Fibroblast of lung (primary cell): ENCODE measurements at places on chromosomes 7 and 10. TPM values are rescaled to one million over a fixed set of nuclear protein-coding genes. Genes with fewer than 3 reads are reported as not detected.

DNA sequence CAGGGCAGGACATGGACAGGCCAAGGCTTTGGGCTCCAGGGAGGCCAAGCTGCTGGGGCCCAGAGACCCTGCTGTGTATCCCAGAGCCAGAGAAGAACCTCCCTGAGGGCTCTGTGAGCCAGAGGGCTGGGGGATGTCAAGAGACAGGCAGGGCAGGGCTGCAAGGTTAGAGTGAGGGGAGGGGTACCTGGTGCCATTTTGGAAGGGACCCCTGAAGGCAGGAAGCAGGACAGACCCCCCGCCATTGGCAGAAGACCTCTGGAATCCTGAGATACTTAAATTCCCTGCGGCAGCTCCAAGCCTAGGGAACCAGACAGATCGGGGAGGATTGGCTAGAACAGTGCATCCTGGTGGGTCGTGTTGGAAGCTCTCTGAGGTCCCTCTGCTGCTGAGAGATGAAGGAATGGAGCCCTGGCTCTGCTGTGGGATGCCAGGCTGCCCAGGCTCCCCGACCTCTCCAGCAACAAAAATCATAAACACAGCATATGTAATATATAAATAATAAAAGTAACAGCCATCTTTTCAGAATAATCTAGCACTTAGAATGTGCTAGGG is 75.0 kb downstream of the LHPP start:
- H3K4me1 ChIP-seq: no peaks in the 10 kb centered on the region
- no peak for DNase-seq
- H3K4me3 ChIP-seq: no peak overlapping the region
- H3K36me3 ChIP-seq: no peaks in the 10 kb centered on the region

DNA sequence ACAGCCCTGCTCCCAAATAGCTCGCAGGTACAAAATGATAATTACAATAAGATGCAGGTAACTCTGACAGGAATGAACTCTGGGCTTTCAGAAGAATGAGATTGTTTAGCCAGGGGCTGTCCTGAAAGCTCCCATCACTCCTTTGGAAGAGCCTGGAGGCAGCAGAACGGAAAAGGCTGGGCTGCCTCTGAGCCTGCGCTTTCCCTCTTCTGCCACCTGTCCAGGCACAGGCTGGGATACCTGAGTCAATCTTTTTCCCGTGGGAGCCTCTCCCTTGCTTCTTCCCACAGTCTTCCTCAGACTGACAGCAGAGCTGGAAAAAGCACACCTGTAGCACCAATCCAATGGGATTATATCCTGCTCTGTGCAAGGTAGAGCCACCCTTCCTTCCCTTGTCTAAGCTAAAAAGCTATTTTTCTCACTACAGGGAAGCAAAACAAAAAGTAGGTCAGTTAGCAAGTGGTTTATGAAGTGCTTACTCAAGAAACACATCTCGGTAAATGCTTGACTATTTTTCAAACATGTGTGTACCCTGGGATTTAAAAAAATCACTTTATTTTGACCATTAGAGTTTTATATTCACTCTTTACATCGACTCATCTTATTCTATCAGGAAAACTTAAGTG is 12.3 kb upstream of the CUL1 start:
- no peaks in the 10 kb centered on the region for H3K36me3 ChIP-seq
- no peak for DNase-seq
- H3K4me1 ChIP-seq: no peaks in the 10 kb centered on the region
- no peak overlapping the region for H3K27ac ChIP-seq
- no peaks in the 10 kb centered on the region for H3K27me3 ChIP-seq

- DNase-seq: no peak
- no peaks in the 10 kb centered on the region for H3K36me3 ChIP-seq
- no peak overlapping the region for H3K27ac ChIP-seq
- no peaks in the 10 kb centered on the region for H3K4me1 ChIP-seq
Measured at GRCh38 chr7:126755381-126755780, 497.4 kb downstream of the GRM8 start.

- DNase-seq: no peak
- H3K36me3 ChIP-seq: no peaks in the 10 kb centered on the region
- H3K27ac ChIP-seq: no peak overlapping the region
Measured at GRCh38 chr10:114808982-114809381, 12.6 kb upstream of the FHIP2A start.

GRCh38 chr10:107847620-107848019 is 683.1 kb upstream of the SORCS1 start:
- no peak overlapping the region for H3K4me3 ChIP-seq
- no peaks in the 10 kb centered on the region for H3K36me3 ChIP-seq
- H3K27me3 ChIP-seq: no peaks in the 10 kb centered on the region
- no peak overlapping the region for H3K27ac ChIP-seq
- H3K4me1 ChIP-seq: no peaks in the 10 kb centered on the region

Gene CYP3A5
- 8.2 and 12.4 TPM in 2 replicates for total RNA-seq

Gene OR2A1
- total RNA-seq: under 0.01 and 0.17 TPM in 2 replicates

Gene SH2D4B
- not detected in 2 replicates for total RNA-seq

Gene VWDE
- under 0.01 and 0.17 TPM in 2 replicates for total RNA-seq
